Cardiac fibroblast (primary cell): ENCODE measurements at places on chromosomes 1 and 21.

GRCh38 chr1:40853113-40853884 lies 8.9 kb downstream of the CITED4 start:
- no peak for DNase-seq

- DNase-seq: no peak
Measured at GRCh38 chr1:117169871-117170596, 40.7 kb downstream of the VTCN1 start.

DNA sequence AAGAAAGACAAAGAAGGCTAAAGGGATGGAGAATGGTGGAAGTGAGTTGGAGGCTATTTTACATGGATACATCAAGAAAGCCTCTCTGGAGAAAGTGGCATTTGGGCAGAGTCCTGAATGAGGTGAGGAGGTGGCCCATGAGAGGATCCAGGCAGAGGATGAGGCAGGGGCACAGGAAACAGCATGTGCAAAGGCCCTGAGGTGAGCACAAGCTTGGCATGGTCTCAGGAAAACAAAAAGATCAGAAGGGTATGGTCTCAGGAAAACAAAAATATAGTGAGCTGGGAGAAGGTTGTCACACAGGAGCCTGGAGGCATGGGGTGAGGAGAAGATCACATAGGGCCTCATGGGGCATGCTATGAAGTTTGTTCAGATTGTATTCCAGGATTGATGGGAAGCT lies 62.1 kb upstream of the F3 start:
- DNase-seq: no peak

- DNase-seq: no peak
Measured at GRCh38 chr1:207312604-207312920, 8.9 kb upstream of the CD55 start.

DNA sequence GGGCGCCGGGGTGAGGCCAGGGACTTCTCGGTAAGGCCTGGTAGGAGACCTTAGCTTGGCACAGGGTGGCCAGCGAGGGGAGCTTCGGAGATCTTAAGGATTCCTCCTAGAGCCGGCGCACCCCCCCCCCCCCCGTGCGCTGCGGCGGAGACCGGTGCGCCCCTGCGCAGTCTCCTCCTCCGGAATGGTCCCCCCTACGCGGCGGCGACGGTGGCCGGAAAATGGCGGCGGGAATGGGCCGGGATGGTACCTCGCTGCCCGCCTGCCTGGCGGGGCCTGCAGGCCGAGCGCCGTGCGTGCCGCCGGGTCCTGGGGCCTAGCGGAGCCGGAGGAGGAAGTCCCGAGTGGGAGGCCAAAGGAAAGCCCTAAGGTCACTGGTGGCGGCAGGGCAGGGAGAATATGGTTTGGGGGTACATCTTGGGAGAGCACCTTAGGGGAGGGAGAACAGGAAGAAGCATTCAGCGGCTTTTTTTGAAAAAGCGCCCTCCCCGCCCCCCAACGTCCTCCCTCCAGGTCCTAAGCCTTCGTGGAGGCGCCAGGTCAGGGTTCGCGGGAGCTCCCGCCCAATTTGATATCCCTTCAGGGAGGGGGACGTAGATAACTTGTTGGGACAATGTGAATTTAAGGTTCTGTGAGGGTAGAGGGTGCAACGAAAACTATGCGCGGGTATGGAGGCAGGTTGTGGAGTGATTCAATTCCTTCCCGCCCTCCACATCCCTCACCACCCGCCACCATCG lies 429 bp downstream of the SRRM1 start:
- DNase-seq: no peak

DNA sequence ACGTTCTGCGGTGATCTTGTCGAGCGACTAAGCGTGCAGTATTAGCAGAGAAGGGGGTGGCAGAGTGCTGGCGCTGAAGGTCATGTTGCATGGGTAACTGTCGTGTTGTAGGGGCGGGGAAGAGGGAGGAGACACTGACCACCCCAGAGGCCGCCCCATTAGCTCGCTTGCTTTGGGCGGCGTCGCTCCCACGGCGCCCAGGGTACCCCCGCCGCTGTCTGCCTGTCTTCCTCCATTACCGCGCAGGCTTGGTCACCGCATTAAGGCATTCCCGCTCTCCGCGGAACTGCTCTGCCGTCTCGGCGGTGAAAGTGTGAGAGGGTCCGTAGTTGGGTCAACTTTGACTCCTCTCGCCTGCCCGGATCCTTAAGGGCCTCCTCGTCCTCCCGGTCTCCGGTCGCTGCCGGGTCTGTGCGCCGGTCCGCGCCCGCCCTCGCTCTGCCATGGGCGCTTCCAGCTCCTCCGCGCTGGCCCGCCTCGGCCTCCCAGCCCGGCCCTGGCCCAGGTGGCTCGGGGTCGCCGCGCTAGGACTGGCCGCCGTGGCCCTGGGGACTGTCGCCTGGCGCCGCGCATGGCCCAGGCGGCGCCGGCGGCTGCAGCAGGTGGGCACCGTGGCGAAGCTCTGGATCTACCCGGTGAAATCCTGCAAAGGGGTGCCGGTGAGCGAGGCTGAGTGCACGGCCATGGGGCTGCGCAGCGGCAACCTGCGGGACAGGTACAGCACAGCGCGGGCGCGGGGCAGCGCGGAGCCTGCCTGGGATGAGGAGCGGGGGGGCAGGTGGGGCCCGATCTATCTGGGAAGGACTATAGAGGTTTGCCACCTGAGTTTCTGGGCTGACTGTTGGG lies at the start of gene MTARC2:
Gene MTARC2, plus strand, starts transcription at position 234 of the 846 bp plus-strand sequence. Its CDS starts 210 bp downstream, at position 444.
- peak; percentile 80 for DNase-seq
